ENCODE measurements at places on chromosomes 6 and 20.
A peak's percentile ranks its signal among the peaks of the same experiment; 100 is the strongest.

DNA sequence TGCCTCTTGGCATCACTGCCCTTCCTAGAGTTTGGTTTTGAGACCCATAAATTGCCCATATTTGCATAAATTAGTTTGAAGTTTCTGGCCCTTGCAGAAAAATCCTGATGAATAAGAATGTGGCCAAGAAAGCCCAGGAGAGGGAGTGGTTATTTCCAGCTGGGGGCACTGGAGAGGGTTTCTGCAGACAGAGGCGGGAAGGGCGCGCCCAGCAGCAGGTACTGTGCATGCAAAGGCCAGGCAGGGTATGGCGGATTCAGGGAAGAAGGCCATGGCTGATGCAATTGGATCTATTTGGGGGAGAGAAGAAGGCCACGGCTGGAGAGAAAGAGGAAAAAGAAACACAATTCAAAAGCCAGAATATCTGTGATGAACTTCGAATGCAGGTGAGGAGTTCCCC, 48.2 kb upstream of the PXDC1 start:
- no peak for DNase-seq

DNA sequence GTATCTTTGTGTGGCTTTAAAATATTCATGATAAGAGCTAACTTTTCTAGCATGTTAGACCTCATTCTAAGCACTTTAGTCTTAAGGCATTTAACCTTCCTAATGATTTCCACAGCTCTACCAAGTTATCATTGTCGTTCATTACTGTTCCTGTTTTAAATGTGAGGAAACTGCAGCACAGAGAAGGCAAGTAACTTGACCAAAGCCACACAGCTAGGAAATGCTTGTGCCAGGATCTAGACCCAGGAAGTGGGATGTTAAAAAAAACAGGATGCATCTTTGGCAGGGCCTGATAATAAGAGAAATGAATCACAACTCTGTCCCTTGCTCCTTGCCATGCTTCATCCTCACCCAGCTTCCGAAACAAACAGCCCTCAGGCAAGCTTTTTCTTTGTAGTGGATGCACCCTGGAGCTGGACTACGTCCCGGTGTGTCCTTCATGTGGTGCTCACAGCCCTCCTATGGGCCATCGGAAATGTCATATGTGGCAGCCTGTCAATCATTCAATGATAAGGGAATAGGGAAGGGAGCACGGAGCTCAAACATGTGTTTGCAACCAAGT, 196.9 kb upstream of the RREB1 start:
- no peak for DNase-seq

DNA sequence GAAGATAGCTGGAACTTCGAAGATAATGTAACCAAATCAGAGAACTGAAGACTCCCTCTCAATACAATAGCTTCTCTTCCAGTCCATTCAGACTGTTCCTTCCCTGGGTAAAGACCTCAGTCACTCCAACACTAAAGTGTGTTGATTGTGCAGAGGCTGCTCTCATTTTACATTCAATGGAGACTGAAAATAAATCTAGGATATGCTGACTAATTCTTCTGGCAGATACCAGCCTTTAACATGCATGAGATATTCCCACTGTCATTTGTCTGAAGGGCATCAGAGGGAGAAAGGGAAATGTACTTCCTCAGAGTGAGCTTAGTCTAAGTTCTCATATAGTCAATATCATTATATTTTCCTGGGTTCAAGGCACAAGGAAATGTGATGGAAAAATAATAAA, 166.4 kb upstream of the IRAK1BP1 start:
- no peak for DNase-seq

GRCh38 chr20:54587408-54587807, 112.0 kb downstream of the DOK5 start:
- no peak for DNase-seq

GRCh38 chr6:16748025-16748319, 13.3 kb downstream of the ATXN1 start:
- no peak for DNase-seq

DNA sequence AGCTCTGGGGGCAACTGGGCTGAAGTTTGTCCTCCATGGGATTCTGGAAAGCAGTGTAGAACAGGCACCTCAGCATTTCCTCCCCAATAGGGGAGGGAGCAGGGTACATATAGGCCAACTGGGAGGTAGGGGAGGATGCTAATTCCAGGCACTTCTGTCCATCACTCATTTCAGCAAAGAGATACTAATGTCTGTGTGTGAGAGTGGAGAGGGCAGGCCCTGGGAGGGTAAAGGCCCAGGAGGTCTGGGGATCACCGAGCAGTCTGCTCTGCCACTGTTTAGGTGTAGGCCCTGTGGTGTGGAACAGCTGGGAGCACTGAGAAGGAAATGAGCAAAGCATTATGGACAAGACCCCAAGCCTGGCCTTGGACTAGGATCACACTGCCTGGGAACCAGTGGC, 158.7 kb downstream of the SLC24A3 start:
- DNase-seq, result no peak

DNA sequence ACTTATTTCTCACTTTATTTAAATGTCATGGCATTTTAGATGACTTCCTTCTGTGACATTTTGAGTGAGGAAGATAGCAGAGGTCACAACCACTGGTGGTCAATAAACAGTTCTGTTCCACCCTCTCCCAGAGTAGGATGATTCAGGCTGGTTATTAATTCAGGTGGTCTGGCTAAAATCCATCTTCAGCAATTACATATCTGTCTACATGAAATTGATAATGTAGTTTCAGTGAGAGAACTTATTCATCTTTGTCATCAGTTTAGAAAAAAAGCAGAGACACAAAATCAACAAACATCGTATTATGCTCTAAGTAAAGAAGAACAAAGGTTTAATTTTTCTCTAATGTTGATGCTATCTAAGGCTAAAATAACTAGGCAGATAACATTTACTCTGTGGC, 525.5 kb downstream of the TENT5A start:
- DNase-seq, result no peak

GRCh38 chr6:127147534-127147933, 29.1 kb downstream of the RSPO3 start:
- DNase-seq, result no peak

DNA sequence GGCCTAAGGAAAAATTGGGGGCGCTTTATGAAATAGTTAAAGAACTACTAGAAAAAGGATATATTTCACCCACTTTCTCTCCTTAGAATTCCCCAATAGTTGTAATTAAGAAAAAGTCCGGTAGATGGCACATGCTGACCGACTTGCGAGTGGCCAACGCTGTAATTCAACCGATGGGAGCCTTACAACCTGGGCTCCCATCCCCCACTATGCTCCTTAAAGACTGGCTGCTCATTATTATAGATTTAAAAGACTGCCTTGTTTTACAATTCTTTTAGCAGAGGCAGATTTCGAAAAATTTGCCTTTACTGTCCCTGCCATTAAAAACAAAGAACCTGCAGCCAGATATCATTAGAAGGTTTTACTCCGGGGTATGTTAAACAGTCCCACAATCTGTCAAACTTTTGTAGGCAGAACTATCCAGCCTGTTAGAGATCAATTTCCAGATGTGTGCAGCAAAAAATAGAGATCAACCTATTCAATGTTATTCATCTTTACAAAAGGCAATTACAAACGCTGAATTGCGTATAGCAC, 58.5 kb upstream of the PRSS16 start:
- DNase-seq, result no peak

- no peak for DNase-seq
These were observed 655 bp downstream of the FAM184A start for GRCh38 chr6:119077643-119078375.

- DNase-seq, result no peak
These were observed 224.5 kb downstream of the ARID1B start for GRCh38 chr6:157001716-157002115.

DNA sequence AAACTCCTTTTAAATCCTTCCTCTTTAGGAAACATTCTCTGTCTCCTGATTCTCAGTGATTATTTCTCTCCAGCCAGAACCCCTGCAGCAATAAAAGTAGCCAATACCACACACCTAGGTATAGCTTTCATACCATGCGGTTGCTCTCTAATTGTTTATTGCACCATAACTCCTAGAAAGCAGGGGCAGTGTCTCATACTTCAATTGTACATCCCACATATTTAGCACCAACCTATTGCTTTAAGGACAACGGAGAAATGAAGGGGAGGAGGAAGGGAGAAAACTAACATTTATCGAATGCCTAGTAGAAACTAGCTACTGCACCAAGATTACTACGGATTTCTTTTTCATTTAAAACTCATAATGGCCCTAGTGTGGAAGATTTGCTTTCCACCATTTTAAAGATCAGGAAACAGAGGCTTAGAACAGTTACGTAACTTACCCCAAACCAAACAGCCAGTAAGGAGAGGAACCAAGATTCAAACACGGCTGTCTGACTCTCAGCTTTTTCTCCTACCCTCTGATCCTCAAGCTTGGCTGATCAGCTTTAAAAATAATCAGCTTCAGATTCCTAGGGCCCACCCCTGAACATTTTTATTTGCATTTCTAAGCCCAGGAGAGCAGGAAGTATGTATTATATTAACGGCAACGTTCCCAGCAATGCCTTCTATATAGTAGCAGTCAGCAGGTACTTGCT, 43.4 kb upstream of the ATXN1 start:
- DNase-seq, result no peak

GRCh38 chr6:112087136-112087911, at the start of the genes FAM229B and TUBE1:
FAM229B (plus strand) TSS chr6:112087591; CDS start chr6:112099284, 11,693 bp downstream.
TUBE1 (minus strand) TSS chr6:112087482; CDS start chr6:112087434, 48 bp downstream.
- peak; percentile 72 for DNase-seq

GRCh38 chr6:46210294-46210693, 39.5 kb upstream of the ENPP5 start:
- DNase-seq, result no peak

DNA sequence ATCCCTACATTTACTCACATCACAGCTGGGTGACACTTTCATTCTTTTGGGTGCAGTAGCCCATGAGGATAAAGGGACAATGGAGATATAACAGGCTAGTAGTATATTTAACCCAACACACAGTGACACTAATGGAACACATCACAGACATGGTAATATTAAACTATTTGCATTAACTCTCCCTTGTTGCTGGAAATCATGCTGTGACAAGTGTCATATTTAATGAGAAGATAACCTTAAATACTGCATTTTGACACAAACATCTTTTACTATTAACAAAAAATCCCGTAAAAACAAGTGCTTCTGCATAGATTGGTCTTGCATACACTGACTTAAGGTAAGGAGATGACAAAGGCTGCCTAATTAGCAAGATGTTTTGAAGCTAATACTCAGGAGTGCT, 45.5 kb downstream of the CNR1 start:
- DNase-seq, result no peak

- peak; percentile 8 for DNase-seq
These were observed 258.7 kb downstream of the LRFN2 start for GRCh38 chr6:40328386-40328985.

DNA sequence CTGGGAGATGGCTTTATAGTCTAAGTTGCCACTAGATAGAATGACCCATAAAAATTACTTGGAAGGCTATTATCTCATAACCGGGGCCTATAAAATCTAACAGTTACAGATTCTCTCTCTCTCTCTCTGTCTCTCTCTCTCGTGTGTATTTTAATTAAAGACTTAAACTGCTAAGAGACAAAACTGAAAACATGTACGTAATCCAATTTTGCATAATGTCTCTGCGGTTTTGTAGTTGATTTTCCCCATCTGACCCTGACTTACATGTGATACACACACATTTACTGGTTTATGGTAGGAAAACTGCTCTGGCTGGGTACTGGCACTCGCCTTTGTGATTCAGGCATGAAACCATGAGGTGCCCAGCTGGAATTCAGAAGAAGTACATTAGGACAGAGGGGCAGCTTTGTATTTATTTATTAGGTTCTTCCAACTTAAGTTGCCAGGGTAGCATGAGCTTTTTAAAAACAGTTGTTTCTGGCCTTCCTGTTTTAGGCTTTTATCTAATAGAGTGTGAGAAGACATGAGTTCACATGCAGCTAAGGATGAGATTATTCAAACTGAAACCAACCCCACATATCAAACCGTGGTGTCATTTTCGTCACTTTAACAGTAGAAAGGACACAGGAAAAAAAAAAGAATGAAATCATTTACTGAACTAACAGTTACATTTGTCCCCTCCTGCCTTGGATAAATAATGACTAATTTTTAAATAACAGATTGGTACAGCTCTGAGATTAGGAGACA, 182.5 kb downstream of the GMPR start:
- DNase-seq, result peak; percentile 44

DNA sequence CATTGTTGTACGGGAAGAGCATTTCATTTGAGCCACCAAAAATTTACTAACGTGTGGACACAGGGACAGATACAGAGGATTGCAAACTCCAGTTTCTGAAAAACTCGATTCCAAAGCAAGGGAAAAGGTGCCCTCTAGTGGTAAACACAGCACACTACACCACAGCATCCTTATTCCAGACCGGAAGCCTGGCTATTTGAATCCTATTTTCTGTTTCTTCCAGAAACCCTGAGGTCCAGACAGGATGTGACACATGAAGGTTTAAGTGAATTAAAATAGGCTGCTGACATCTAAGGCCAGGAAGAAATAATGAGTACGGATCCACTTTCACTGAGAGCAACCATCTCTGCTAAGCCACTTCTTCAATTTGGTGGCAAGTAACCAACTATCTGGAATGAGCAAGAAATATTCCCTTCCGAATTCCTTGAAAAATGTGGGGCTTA, 31.8 kb upstream of the GMPR start:
- DNase-seq, result no peak

DNA sequence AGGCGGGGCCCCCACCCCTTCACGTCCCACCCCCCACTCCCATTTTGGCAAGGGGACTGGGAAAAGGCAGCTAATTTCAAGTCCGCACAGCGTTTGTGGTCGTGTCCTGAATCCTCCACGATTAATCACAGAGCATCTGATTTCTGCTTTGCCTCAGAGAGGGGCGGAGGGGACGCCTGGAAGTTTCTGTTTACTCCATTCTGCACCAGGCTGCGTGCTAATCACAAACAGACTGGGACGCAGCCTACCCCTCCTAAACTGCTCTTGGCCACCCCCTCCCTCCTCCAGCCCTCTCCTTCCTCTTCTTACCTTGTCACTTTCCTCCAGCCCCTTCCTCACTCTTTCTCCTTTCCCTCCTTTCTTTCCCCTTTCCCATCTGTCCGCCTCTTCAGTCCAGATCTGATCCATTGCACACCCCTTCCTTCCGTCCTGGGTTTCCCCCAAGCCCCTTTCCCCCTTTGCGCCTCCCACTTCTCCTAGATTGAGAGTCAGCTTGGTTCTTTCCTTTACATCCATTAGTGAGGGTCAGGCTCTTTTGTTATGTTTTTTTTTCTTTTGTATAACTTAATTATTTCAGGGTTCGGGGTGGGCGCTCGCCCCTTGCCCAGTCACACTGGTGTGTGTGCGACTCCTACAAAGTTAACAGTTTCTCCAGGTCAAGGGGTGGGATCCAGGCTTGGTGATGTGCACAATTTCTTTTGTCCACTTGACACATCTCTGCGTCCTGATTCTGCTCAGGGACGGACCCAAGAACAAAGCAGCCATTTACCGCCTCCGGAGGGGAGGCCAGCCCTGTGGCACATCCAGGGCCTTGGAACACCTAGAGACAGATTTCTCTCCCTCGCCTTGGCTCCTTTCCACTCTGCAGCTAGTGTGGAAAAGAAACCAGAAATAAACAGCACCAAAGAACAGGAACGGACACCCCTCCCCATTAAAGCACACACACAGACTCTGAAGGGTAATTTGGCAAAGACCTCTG, 520 bp upstream of the RIPOR3 start:
- no peak for DNase-seq

GRCh38 chr20:44467289-44467883, 8.3 kb upstream of the TTPAL start:
- no peak for DNase-seq
